ENCODE measurements at places on chromosomes 13 and 19.

DNA sequence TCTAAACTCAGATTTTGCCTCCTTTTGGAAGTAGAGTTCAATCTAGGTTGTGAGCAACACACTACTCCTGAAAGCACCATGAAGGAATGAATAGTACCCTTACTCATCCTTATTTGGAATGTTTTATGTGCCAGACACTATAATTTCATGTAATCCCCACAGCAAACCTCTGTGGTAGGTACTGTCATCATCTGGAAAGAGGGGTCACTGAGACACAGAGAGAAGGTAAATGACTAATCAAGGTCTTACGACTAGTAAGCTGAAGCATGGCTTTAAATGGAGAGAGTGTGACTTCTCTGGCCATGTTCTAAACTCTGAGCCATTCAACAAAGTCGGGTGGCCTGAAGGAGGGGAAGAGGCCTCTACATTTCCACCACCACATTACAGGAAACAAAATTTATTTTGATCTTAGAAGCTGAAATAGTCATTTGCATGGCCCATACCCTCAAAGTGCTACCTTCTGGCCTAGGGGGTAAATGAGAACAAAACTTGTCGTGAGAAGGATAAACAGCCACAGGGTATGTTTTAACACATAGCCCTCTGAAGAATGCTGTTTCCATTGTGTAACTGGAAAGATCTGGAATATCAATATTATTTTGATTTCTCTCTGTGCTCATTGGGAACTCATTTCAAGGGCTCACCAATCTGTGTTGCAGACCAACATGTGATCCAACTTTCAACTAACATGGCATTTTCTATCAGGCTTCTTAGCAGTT lies 180.8 kb upstream of the RFC3 start:
- DNase-seq: no peak

GRCh38 chr19:29841559-29842367 lies 30.0 kb downstream of the CCNE1 start:
- peak; percentile 56 for DNase-seq

- DNase-seq: no peak
Observed at GRCh38 chr13:111956261-111957151, 110.4 kb upstream of the SOX1 start.

DNA sequence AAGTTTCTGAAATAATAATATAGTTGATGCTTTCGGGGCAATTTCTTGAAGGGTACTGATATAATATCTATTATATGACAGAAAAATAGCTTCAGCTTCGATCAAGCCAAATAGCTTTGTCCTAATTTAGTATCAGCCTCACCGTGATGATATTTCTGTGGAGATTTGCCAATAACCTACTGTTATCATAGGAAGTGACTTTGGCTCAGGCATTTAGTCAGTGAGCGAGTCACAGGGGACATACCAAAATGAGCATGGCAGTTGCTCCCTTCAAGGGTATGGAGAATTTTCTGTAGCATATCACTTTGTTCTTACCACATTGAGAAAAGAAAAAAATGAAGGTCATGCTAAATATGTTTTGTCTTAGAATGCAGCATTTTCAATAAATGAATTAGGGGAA lies 767.6 kb upstream of the SLITRK1 start:
- DNase-seq: no peak

- no peak for DNase-seq
Observed at GRCh38 chr13:42977219-42977659, 14.8 kb downstream of the EPSTI1 start.
